OCI-LY7 (cell line): ENCODE measurements at places on chromosomes 1 and 21. TPM values are rescaled to one million over a fixed set of nuclear protein-coding genes. Genes with fewer than 3 reads are reported as not detected.
A peak's percentile ranks its signal among the peaks of the same experiment; 100 is the strongest.

ZNF593OS gene
- total RNA-seq = not detected in 2 replicates

GRCh38 chr1:157139052-157139715 is 989 bp upstream of the ETV3 start:
- DNase-seq = no peak

GRCh38 chr1:184686540-184686939 is 68.1 kb downstream of the EDEM3 start:
- no peak for DNase-seq

DNA sequence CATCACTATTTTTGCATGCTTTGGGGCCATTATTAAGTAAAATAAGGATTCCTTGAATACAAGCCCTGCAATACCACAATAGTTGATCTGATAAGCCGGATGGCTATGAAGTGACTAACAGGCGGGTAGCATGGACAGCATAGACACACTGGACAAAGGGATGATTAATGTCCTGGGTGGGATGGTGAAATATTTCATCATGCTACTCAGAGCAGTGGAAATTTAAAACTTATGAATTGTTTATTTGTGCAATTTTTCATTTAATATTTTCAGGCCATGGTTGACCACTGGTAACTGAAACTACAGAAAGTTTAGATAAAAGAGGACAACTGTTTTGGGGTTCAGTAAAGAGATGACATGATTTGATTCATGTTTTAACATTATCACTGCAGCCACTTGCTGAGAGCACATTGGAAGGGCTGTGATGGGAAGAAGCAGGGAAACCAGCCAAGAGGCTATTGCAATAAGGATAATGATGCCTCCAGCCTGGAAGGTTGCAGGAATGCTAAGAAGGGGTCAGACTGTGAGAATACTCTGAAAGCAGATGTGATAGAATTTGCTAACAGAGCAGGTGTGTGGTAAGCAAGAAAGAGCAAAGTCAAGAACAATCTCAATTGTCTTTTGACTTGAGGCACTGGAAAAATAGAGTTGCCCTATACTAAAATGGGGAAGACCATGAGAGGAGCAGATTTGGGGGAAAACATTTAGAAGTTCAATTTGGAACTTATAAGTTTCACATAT is 62.5 kb upstream of the TNFSF4 start:
- no peak for DNase-seq

- DNase-seq = no peak
Observed at GRCh38 chr1:154813300-154813816, 56.7 kb downstream of the KCNN3 start.

- no peak for DNase-seq
Observed at GRCh38 chr21:38308532-38309119, 51.8 kb downstream of the KCNJ15 start.

VSIG8 gene
- not detected in 2 replicates for total RNA-seq

- no peak for DNase-seq
Observed at GRCh38 chr1:61670016-61670415, 54.9 kb downstream of the TM2D1 start.

- DNase-seq = no peak
Observed at GRCh38 chr21:37164742-37165141, 91.7 kb downstream of the TTC3 start.

GRCh38 chr1:80656014-80656636 is 1144.6 kb upstream of the ADGRL2 start:
- DNase-seq = peak; percentile 34

OR6K3 gene
- not detected in 2 replicates for total RNA-seq

GRCh38 chr1:165854101-165854845 is 26.9 kb downstream of the UCK2 start:
- DNase-seq = no peak

GRCh38 chr1:23772049-23772853 is 6.0 kb upstream of the PITHD1 start:
- peak; percentile 87 for DNase-seq

CA6 gene
- total RNA-seq = not detected in 2 replicates

DNA sequence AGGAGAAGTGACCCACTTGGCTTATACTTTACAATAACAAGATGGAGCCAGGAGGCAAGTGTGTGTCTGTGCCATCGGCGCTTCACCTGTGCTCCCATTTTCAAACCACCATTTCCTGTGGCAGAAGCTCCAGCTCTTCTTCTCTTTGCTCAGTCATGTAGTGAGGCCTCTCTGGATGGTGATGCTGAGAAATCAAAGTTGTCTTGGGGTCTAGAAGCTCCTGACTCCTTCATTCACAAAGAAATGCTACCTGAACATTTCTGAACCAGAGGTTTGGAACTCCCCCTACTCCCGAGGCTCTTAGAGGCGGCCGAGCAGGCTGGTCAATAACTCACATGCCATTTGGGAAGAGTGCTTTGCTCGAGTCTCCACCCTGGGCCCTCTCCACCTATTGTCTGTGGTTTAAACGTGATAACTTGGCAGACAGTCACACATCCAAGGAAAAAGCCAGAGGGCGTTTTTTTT is 18.0 kb downstream of the SLAMF1 start:
- DNase-seq = no peak

DNA sequence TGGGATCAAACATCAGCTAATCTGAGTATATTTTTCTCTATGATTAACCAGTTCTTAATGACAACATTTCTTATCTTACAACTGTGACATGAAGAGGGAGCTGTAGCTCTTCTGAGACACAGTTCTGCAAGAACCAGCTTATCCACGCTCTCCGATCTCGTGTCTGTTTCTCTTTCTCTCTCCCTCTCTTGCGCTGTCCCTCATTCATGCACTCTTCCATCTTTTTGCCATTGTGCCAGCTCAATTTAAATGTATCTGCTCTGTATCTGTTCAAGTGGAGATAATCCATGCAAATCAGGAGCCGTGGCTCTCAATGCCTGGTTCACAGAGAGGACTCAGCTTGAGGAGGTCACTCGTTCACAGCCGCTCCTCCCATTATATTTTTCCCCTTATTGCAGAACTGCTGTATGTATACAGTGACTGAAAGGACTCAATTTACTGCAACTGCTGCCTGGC is 494.7 kb upstream of the ADGRL2 start:
- DNase-seq = no peak

GRCh38 chr1:54604051-54604450 is 19.3 kb downstream of the FAM151A start:
- no peak for DNase-seq

INKA2 gene
- 10.8 and 12.2 TPM in 2 replicates for total RNA-seq

NTMT2 gene
- total RNA-seq = not detected in 2 replicates

DNA sequence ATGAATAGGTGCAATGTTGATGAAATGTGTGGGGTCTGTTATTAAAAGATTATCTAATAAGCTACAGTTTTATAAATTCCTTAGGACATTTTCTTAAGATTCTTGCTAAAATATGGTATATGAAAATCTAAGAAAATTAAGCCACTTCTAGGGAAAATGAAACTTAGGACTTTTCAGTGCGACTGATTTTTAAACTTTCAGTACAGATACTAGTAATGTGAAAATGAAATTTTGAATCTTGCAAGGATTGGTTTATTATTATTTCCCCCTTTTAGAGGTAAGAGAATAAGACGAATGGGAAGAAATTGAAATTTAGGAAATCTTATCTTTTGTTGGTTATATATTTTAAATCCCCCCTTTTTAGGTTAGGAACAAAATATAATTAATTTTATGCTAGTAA is 16.4 kb downstream of the CAPZA1 start:
- no peak for DNase-seq
